ENCODE measurements at places on chromosomes 11 and 22. TPM values are rescaled to one million over a fixed set of nuclear protein-coding genes. Genes with fewer than 3 reads are reported as not detected.

DNA sequence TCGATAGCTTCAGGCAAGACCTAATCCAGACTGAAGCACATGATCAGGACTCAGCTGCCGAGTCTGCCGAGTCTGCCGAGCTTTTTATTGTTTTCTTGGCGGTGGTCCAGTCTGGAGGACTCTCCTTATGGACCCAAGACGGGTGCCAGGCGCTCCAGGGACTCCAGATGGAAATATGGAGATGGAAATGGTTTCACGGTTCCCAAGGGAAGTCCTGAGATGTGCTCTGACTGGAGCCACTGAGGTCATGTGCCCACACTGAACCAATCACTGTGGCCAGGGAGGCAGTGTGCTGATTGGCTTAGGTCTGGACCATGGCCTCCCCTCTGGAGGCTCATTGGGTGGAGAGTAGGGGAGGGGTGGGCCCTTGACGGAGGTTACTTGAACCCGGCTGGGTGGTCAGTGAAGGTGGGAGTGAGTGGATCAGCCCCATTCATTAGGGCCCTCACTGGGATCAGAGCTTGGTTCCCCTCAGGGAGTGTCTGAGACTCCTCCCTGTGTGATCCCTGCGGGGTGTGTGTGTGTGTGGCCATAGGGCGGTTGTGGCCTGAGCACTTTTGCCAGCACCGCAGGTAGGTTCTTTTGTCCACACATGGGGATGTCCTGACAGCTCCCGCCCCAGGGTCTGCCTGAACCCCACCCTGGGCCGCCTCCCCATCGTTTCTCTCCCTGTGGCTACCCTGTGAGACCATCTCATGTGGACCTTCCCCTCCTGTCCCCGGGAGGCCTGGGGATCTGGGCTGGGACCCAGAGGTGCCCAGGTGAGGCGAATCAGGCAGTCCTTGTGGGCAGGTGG is 14.0 kb downstream of the RPS6KA4 start:
- DNase-seq = no peak

ANO9 gene
- 16.6 TPM for polyA plus RNA-seq

- peak; percentile 23 for DNase-seq
Observed at GRCh38 chr22:24758164-24758799, 16.2 kb downstream of the PIWIL3 start.

DNA sequence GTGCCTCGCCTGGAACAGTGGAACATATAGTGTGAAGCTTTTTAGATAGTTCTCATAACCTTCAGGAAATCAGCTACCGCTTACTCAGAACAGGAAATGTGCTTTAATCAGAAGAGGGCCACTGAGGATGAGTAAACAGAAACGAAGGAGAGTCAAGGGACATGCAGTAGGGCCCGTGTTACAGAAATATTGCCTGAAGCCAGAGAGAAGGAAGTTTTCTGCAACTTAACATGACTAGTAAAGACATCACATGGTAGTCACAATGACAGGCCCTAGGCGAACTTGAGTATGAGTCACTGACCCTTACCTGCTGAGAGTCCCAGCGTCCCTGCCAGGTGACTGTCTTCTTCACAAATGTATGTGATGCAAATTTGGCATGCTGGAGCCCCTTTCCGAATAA is 39.4 kb downstream of the CARD18 start:
- DNase-seq = peak; percentile 55

GRCh38 chr11:17563231-17563646 is 16.2 kb downstream of the OTOG start:
- DNase-seq = peak; percentile 2

DNA sequence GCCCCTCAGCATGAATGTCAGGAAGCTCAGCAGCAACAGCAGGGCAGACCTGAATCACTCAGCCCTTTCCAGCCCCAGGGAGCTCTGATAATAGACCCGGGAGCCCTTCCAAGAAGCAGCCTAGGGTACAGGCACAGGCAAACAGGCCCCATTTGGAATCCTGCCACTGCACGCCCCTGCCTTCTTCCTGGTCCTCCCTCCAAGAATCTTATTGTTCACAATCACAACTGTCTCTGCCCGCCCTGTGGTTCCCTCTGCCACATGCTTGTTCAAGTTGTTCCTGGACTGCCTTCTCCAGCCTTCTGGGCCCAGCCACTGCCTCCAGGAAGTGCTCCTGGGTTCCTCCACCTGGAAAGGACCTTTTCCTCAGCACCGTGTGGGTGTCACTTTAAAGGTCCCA is 54.6 kb downstream of the LRRC32 start:
- no peak for DNase-seq

LRRN4CL gene
- 0.01 TPM for polyA plus RNA-seq

- DNase-seq = no peak
Observed at GRCh38 chr22:50044485-50045118, 13.5 kb downstream of the TTLL8 start.

B3GAT1 gene
- 0.08 TPM for polyA plus RNA-seq

DNA sequence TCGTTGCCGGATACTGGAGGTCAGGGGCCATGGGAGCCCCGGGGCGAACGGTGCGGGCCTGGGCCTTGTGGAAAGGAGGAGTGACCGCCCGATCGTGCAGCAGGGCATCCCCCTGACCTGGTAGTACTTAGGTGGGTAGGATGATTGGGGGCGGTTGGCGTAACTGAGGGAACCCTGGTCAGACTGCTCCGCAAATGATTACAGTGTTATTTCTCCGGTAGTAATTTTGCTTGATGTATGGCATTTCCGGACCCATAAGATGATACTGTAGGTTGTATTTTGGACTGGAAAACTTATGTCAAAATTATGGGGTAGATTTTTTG is 762 bp downstream of the MTMR3 start:
- DNase-seq = peak; percentile 20

DNA sequence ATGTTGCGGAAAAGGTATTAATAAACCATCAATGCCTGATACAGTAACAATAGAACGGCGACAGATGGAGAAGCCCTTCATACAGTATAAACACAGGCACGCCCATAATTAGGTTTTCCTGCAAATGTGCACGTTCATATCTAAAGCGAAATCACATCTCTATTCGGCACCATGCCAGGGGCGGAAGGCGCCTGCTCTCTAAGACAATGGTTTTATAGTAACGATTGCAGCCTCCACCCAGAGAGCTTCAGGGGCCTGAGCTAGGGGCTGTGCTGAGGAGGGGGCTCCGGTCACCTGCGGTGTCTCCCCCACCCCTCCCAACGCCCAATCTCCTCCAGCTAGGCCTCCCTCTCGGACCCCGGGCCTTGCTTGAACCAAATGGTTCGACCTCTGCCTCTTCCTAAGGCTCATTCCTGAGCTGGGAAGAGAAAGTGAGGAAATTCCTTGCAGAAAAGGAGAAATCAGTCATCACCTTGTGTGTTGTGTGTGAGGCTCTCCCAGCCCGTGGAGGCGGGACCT is 9.6 kb downstream of the KRTAP5-5 start:
- no peak for DNase-seq

DNA sequence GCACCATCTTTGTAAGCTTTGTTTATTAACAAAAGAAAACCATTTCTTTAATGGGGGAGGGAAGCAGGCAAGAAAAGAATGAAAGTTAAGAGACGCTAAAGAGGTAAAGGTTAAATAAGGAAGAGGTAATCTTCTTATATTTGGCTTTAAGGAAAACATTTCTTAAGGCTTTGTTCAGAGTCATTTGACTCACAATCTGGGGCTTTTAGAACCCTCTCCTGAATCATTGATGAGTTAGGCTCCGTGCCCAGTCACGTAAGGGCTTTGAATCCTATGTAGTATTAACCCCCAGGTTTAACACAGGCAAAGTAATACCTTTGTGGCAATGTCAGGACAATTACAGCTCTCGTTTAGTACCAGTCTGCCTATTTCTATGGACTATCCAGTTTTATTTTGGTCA is 26.1 kb downstream of the MADD start:
- DNase-seq = no peak

APOBEC3G gene
- polyA plus RNA-seq = 50.7 TPM

GRCh38 chr11:65891219-65892136 is 1.0 kb downstream of the CCDC85B start:
- DNase-seq = no peak

AMBRA1 gene
- 11.1 TPM for polyA plus RNA-seq

TBC1D22A gene
- polyA plus RNA-seq = 17.0 TPM

KDM4E gene
- polyA plus RNA-seq = not detected

DDTL gene
- polyA plus RNA-seq = not detected

DNA sequence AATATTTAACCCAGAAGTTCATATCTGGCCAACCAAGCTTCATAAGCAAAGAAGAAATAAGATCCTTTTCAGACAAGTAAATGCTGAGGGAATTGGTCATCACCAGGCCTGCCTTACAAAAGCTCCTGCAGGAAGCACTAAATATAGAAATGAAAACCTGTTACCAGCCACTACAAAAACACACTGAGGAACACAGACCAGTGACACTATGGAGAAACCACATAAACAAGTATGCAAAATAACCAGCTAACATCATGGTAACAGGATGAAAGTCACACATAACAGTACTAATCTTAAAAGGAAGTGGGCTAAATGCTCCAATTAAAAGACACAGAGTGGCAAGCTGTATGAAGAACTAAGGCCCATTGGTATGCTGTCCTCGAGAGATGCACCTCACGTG is 311.4 kb downstream of the DYNC2H1 start:
- peak; percentile 21 for DNase-seq

OR5A1 gene
- polyA plus RNA-seq = not detected

NXPE1 gene
- polyA plus RNA-seq = not detected

DEFB131B gene
- not detected for polyA plus RNA-seq

SEPTIN3 gene
- polyA plus RNA-seq = 0.70 TPM

DNA sequence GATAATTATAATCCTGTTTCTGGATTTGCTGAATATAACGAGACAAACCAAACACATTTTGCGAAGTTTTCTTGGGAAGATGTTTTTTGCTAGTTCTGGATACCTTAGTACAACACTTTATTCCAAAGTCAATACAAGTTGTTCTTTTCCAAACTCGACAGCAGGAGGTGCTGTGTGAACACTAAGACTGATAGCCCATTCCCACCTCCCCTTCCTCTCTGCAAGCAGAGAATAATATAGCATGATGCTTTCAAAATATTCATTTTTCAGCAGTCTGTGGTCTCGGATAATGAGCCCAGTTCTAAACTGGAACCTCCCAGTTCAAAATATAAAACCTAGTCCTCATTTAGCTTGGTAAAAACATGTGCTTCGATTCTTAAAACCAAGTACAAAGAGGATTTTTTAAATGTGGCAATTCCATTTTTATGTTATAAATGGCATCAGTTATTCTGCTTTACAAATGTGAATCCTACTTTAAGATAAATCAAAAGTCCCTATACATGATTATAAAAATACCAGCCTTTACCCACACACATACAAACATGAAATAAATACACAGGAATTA is 129.1 kb downstream of the DCDC1 start:
- peak; percentile 29 for DNase-seq

- DNase-seq = no peak
Observed at GRCh38 chr22:27073601-27074425, 416.4 kb downstream of the MIAT start.

GRCh38 chr11:61277186-61278000 is 17.7 kb downstream of the VWCE start:
- no peak for DNase-seq

GRCh38 chr22:36067235-36067558 is 38.6 kb upstream of the RBFOX2 start:
- no peak for DNase-seq

DNA sequence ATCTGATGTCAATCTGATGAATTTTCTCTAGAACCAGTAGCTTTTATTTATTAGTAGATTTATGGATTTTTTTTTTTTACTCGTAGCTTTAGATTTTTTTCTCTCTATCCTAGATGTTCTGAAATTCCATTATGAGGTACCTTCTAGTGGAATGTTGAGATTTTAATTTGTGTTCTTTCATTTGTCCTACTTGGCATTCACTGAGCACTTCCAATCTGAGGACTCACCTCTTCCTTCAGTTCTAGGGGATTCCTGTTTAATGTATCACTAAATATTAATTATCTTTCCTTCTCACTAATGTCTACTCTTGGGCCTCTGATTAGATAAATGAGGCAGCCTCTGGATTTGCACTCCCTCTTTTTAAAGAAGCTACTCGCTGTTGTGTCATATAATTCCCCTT is 40.2 kb upstream of the WNT7B start:
- DNase-seq = no peak

- DNase-seq = peak; percentile 13
Observed at GRCh38 chr22:20238536-20238900, 29.6 kb downstream of the RTN4R start.

GRCh38 chr22:47210112-47210657 is 447.7 kb downstream of the TBC1D22A start:
- DNase-seq = no peak

DNA sequence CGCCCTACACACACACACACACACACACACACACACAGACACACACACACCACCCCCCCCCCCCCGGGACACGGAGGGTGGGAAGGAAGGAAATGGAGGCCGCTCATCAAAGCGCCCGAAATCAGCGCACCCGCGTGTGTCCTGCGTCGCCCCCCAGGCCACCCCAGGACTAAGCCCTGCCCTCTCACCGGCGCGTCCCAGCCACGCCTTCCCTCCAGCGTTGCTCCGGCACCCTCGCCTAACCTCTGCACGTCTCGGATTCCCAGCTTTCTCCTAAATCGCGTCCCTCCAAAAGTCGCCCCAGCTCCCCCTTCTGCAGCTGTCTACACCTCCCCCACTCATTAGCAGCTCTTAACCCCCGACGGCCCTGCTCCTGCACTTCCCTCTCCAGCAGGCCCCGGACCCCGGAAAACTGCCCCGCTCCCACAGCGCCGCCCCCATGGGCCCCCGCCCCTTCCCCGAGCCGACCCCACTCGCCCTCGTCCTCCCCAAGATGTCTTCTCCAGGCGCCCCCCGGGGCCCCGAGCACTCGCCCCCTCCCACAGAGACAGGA is 557 bp downstream of the PACSIN2 start:
- DNase-seq = no peak

CBLIF gene
- not detected for polyA plus RNA-seq

GRCh38 chr11:76902121-76903014 is 41.6 kb downstream of the ACER3 start:
- DNase-seq = no peak

GRCh38 chr22:23246982-23247766 is 66.9 kb downstream of the BCR start:
- DNase-seq = no peak

FREY1 gene
- polyA plus RNA-seq = 0.24 TPM

RIC3 gene
- 0.68 TPM for polyA plus RNA-seq

GRCh38 chr22:29817724-29818123 is 20.4 kb downstream of the ASCC2 start:
- no peak for DNase-seq

DNA sequence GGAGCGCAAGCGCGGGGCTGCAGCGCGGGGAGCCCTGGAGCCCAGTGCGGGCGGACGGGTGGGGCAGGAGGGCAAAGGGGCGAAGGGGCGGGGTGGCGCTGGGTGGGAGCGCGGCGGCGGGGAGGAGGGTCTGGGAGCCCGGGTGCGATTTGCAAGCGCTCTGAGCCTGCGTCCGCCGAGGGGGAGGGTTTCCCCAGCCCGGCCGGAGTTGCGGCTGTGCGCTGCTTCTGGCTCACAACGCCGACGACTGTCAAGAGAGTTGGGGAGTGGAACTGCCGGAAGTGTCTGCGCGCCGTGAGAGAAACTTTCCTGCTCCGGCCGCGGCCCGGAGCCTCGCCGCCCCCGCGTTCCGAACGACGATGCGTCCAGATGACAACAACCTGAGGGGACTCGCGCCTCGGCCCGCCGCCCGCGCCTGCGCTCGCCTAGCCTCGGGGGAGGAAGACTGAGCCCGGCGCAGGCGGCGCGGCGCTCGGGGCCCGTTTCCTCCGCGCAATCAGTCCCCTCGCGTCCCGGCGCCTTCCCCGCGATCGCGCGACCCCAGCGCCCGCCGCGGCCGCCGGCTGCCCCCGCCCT is at the start of gene ARHGAP42:
ARHGAP42 (plus strand) TSS at position 235 of the 576 bp plus-strand sequence. CDS start 391 bp downstream, outside the sequence.
- peak; percentile 68 for DNase-seq
